ENCODE measurements at places on chromosomes 6 and 20.

DNA sequence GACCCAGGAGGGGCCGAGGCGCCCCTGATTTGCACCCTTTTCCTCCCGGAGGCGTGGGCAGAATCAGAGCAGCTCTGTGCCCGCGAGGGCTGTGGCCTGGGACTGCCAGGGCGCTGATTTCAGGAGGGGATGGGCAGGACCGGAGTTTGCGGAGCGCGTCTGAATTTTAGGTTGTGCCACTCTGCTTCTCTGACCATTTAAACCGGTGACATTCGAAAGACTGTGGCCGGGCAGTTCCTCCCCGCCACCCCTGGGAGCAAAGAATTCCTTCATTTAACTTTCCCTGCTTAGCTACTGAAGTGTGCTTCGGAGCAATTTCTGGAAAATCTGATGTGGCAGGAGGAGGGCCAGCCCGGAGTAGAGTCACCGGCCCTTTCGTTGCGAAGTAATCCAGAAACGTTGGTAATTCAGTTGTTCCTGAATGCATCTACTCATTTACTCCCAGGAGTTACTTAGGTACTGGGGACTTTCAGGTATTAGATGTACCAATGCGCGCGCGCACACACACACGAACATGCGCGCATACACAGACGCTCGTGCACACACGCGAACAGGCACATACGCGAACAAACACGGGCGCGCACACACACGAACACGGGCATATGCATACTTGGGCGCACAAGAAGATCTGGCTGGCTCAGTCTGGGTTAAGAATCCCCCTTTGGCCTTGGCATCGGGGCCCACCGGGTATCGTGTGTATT lies 568 bp downstream of the CCDC170 start:
- peak; percentile 38 for DNase-seq

- peak; percentile 71 for DNase-seq
These were observed 631.1 kb downstream of the KIF16B start for GRCh38 chr20:15942130-15942529.

GRCh38 chr6:617456-618100 lies 39.3 kb downstream of the HUS1B start:
- DNase-seq = peak; percentile 18

DNA sequence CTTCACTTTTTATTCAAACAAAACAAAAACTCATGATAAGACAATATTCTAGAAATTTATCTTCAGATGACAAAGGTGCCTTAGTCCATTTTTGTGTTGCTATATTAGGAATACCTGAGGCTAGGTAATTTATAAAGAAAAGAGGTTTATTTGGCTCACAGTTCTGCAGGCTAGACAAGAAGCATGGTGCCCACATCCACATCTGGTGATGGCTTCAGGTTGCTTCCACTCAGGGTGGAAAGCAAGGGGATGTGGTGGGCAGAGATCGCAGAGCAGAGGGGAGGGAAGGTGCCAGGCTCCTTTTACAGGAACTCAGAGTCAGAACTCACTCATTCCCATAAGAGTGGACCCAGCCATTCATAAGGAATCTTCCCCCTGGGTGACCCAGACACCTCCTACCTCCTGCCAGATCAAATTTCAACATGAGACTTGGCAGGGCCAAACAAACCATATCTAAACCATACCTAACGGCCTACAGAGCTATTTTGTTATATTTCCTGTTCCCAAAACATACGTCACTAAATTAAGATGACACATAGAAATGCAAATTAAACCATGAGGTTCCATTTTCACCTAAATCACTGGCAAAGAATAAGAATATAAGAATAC lies 26.4 kb downstream of the ABHD12 start:
- peak; percentile 71 for DNase-seq

GRCh38 chr20:53829255-53829723 lies 235.7 kb upstream of the ZNF217 start:
- DNase-seq = peak; percentile 99

DNA sequence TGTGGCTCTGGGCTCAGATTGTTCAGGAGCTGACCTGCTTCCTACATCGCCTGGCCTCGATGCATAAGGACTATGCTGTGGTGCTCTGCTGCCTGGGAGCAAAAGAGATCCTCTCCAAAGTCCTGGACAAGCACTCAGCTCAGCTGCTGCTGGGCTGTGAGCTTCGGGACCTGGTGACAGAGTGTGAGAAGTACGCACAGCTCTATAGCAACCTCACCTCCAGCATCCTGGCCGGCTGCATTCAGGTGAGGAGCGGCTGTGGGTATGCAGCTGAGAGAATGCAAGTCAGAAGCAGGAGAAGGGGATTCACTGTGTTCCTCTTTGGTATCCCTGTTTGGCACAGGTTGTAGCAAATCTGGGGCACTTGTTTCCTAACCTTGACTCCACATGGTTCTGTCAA lies 17.9 kb downstream of the CUL9 start:
- DNase-seq = no peak

DNA sequence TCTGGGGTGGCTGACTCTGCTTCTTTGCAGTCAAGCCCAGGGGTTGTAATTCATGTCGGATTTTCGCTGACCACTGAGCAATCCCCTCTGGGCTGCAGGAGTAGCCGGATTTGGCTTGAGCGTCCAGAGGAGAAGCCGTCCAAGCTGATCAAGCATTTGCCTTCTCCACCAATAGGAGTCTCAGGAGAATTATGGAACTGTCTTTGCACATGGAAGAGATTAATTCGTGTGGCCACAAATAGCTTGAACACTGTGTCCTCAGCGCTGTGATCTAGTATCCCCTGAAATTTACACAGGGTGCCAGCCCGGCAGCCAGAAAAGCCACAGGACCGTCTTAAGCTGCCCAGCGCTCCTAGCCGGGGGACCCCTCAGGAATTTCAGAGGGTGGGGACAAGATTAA lies 37.1 kb downstream of the EYA2 start:
- no peak for DNase-seq

DNA sequence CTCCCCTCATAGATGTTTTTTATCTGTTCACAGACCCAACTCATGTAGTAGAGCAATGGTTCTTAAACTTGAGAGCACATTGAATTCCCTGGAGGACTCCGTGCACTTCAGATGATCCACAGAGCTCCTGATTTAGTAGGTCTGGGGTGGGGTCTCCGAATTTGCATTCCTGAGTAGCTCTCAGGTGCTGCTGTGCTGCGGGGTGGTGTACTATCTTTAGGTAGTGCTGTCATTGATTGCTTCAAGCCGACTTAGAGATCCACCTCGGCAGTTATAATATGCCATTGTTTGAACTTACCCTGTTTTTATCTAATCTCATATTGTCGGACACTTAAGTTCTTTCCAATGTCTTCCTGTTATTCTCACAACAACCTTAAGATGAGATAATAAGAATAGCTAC lies 45.0 kb downstream of the BMP2 start:
- no peak for DNase-seq

DNA sequence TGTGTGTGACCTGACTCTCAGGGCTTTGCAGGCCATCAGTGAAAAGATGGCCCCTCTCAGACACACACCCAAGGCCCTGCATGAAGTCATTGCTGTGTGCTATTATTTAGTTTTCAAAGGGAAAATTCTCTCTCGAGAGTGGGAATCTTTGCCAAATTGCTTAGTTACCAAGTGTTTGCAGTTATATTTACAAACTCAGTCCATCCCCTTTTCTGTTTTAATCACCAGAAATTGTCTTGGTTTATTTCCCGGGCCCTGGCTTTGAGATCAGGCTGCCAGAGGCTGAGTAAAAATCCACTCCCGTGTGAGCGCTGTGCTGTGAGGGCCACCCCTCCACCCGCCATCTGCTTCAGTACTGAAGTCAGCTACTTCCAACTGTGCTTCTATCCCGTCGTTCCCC lies 163.1 kb downstream of the SOD2 start:
- no peak for DNase-seq

DNA sequence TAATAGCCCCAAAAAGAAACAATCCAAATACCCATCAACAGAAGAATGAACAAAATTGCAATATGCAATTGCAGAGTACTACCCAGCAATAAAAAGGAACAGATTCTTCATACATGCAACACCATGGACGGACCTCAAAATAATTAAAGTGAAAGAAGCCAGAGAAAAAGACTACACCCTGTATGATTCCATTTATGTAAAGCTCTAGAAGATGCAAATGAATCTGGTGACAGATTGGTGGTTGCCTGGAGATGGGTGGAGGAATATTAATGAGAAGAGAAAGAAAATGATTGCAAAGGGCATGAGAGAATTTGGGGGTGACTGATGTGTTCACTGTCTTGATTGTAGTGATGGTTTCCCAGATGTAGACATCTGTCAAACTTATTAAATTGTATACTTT lies 51.8 kb downstream of the HECA start:
- no peak for DNase-seq

DNA sequence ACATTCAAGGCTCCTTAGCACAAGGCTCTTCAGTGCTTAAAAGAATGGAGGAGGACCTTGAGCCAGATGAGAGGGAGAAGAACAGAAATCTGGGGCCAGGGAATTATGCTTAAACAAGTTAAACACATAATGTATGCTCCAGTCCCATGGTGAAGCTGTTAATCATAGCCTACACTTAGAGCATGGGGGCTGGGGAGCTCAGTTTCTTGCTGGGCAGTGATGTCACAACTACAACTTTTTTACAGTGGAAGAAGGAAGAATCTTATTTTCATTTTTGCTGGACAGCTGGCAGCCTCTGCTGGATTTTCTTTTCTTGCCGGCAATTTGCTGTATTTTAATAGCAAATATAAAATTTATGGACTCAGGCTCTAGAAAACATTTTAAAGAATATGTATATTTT lies 432.5 kb downstream of the CD109 start:
- DNase-seq = peak; percentile 21

- DNase-seq = no peak
These were observed 175.1 kb downstream of the PLCB4 start for GRCh38 chr20:9243986-9244385.

DNA sequence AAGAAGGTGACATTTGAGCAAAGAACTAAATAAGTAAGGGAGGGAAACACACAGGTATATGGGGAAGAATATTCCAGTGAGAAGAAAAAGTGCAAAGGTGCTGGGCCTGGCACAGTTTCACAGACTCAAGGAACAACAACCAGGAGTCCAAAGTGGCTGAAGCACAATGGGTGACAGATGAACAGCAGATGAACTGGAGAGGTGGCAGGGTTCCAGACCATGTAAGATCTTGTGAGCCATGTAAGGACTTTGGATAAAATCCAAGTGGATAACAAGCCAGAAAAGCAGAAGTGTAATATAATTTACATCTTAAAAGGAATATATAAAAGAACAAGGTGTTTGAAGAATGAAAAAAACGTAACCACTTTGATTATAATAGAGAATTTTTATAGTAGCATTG lies 87.9 kb downstream of the MMS22L start:
- peak; percentile 18 for DNase-seq

DNA sequence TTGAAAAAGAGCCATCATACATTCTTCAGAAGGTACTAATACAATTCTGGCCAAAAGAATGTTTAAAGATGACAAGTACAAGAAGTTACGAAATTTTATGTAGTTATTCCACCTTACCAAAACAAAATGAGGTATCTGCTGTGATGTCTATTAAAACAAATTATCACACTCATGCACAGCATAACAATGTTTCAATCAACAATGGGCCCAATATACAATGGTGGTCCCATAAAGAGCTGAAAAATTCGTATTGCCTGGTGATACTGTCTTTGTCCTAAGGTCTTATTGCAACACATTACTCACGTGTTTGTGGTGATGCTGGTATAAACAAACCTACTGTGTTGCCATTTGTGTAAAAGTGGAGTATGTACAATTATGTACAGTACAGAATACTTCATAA lies 3.6 kb upstream of the NUP153 start:
- DNase-seq = peak; percentile 77

DNA sequence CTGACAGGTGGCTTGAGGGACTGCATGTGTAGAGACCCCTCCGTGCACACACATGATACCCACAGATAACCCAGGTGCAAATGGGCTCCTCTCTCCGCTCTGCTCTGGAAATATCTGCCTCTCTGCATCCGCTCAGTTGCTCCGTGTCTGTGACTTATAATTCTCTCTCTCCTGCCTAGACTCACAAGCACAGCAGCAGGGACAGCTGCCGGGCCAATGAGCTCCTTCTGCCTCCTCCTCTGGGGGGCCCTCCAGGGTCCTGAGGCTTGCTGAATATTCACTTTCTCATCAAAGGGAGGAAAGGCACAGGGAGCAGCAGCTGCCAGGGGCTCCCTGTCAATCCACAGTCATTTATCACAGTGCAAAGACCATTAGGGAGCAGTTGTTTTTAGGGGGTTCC lies 24.1 kb downstream of the LRFN2 start:
- DNase-seq = no peak

DNA sequence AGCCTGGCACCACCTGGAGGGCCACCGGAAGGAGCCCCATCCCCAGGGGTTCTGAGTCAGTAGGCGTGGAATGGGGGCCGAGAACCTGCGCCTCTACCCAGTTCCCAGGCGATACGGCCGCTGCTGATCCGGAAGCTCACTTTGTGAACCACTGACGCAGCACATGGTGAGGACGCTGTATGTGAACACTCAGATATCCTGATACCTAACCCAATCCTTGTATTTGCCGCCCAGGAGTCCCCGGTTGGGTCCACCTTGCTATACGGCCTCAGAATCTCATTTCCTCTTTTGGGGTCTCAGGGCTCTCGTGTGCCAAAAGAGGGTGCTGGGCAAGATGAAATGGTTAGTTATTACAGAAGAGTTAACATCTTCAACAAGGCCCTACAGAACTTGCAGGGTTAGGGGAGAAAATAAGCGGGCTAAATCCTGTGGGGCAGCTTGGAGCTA lies 604 bp upstream of the RAB5IF start:
- no peak for DNase-seq

- DNase-seq = no peak
These were observed 58.6 kb downstream of the AK9 start for GRCh38 chr6:109632405-109632804.

DNA sequence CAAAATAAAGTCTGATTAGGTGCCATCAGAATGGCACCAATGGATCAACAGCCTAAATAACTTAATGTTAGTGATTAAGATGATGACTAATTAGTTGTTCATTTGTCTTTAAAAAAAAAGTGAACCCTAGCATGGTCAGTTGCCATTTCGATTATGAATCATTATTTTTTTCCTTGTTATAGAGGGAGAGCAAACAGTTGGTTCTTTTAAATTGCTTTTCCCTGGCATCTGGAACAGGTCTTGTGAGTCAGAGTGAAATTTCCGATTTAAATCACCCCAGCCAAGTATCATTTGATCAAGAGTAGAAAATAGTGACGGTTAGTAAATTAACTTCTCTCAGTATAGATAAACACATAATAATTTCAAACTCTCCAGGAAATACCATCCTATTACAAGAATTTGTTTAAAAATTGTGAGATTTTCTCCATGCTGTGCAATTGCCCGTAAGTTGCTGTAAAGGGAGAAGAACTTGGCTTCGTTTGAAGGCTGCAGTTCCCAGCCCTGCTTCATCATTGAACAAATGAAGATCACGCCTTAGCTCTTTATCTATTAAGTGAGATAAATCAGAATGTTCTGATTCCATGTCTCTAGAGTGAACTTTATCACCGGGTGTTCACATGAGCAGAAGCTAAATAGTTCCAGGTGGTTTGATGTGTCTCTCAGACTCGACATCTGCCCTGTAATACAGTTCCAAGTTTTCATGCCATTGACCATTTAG lies 741.3 kb downstream of the DOK5 start:
- DNase-seq = peak; percentile 55

DNA sequence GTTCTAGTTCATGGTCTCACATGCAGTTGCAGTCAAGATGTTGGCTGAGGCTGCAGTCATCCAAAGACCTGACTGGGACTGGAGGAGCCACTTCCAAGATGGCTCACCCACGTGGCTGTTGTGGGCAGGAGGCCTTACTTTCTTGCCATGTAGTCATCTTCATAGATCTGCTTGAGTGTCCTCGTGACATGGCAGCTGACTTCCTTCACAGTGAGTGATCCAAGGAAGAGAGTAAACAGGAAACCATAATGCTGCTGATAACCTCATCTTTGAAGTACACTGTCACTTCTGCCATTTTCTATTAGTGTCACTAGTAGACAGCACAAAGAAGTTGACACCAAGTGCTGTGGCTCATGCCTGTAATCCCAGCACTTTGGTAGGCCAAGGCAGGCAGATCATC lies 40.1 kb upstream of the AKIRIN2 start:
- DNase-seq = peak; percentile 12

Measured in M059J (cell line).